ENCODE measurements at places on chromosomes 5 and 9.

DNA sequence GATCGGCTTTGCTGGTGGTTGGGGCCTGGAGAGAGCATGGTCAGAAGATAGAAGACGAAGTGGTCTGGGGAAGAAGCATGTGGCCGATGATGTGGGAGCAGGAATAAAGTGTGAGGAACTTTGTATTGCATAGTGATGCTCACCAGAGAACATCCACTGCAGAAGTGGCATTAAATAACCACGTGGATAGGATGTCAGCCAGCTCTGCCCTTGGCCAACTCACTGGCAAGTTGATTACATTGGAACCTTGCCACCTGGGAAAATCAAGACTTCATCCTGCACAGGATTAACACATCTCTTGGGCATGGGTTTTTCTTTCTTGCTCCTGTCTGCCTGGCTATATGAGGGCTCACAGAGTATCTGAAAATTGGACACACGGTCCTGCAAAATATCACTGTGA lies 217.4 kb downstream of the DMRT2 start:
- DNase-seq, result no peak

DNA sequence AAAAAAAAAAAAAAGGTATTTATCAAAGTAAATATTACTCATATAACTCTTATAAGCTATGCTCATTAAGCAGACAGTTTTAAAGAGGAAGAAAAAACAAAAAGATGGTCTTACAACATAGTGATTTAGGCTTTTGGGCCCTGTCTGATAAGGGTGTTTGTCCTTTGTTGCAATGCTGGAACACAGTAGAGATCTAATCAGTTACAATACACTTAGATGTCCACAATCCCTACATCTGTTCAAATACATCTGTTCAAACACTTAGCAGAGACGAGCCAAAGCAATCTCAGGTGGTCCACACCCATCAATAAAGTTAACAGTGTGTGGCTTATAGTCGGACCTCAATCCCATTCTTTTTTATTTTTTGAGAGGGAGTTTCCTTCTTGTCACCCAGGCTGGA lies 11.0 kb downstream of the PRXL2C start:
- no peak for DNase-seq

GRCh38 chr5:23234197-23234596 lies 273.2 kb upstream of the PRDM9 start:
- DNase-seq, result no peak

DNA sequence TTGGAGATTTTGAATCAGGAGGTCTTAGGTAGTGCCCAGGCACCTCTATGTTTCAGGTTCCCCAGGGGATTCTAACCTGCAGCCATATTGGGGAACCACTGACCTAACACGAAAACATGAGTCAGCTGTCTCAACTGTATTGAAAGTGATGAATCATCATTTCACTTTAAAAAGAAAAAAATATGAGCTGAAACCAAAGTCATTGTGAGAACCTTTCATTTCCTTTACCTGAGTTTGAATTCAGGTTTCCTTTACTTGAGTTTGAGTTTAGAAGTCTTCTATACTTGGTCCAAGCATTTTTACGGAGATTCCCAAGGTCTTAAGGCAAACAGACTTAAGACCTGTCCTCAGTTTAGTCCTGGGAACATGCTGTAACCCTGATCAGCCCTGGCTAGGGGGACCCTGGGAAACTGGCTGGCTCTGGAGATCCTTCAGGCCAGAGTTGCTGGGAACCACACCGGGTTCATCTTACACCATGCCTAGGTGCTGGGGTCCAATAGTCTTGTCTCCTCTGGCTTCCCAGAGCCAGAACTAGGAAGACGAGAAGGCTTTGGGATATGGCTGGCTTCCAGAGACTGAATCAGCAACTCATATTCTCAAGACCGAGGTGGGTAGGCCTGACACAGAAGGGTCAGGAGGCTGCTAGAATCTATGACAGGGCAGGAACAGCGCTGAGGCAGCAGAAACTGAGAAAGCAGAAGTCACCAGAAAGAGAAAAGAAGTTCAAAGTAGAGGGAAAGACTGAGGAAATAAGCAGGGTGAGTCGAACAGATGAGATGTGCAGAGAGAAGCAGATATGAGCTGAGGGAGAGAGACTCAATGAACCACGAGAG lies 16.4 kb upstream of the PDCD1LG2 start:
- no peak for DNase-seq

DNA sequence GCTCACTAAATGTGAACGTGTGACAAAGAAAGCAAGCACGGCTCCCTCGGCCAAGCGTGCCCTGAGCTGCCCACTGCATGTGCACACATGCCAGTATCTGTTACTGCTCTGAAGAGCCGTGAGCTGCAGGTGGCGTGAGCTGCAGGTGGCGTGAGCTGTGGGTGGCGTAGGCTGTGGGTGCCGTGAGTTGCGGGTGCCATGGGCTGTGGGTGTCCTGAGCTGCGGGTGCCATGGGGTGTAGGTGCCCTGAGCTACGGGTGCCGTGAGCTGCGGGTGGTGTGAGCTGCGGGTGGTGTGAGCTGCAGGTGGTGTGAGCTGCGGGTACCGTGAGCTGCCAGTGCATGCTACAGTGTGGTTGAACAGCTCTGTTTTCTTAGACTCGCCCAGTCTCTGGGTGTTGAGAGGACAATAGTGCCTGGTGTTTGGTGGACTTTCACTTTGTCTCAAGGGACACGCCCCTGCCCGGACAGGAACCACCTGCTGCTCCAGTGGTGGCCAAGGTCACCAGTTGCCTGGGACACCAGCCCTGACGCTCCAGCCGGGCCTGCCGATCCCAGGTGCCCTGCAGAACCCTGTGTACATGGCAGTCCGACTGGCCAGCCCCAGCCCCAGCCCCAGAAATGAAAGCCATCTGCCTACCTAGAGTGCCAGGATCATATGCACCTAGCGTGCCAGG lies 6.7 kb downstream of the CCDC187 start:
- DNase-seq, result no peak

DNA sequence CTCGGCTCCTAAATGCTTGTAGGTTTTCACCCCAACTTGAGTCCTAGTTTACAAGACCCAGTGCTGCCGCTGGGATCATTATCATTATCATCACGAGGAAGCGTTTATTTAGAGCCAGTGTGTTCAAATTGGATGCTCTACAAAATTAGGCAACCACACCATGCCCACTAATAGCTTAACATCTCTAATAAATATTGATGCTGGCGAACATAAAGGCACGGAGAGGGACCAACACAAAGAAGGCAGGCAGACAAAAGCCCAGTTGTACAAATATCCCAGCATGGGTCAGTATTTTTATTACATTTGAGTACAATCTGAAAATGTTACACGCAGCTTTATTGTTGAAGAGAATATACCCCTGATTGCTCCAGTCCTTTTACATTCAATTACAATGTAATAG lies 4.7 kb downstream of the CFAP77 start:
- no peak for DNase-seq

GRCh38 chr5:40309851-40310250 lies 369.9 kb upstream of the PTGER4 start:
- no peak for DNase-seq

All from hepatocyte (in vitro differentiated cells).